Cardiac fibroblast (primary cell): ENCODE measurements at places on chromosomes 7 and 10.

- DNase-seq, result no peak
These were observed 124.7 kb downstream of the WDR37 start for GRCh38 chr10:1180836-1181235.

DNA sequence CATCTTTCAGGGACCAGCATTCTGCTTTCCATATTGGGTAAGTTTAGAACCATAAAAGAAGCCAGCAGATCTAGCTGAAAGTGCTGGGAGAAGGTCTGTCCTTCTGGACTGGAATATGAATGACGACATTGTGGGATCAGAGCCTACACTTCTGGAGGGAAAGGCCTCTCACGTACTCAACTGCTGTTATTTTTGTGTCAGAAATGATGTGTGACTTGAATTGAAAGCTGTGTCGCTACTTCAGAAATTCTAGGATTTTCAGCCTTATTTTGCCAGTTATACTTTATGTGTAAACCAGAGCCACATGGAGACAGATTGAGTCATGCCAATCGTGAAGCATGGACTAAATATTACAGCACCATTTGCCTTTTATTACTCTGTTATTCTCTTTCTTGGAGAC, 231.0 kb downstream of the KIAA1217 start:
- no peak for DNase-seq

DNA sequence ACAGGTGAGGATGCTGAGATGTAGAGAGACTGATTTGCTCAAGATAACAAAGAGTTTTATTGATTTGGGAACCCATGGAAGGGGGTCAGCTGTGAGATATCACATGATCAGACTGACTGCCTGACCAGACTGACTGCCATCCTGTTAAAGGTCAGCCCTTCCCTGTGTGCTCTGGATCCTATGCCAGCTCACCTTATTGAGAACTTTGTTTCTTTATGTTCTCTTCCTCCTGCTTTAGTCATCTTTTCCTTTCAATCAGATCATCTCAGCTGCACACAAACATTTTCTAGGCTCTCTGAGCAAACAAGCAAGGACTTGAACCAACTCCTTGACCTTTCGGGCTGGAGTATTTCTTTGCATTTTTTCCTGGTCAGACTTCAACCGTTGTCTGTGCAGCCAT, 50.0 kb upstream of the MTPN start:
- DNase-seq, result no peak

DNA sequence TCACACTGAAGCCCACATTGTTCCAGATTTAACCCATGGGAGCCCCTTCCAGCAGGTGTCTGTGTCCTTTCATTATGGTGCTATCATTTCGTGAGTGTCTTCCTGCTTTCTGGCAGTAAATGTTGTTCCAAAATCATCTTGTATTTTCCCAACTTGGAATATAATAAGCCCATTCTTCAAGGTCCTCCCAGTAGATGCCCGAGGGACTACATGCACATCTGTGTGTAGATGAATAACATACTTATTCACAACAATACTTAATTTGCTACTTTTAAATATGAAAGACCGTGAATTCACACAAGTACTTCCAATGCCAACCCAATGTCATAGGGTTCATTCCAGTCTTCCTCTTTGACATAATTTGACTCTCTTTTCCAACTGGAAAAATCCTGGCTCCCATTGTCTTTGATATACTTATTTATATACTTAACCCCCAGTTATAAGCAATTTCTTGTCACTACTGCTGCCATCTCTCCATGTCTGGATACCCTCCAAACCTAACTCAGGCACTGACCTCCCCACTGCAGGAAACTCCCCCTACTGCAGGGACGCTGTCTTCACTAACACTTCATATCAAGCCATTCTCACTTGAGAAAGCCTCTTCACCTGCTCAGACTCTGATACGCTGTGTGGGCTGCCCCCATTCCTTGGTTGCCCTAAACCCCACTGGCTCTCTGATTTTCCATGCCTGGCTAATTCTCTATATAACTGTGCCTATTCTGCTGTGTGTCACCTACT, 1119.2 kb downstream of the CNTNAP2 start:
- no peak for DNase-seq

GRCh38 chr10:6348096-6348874, 145.6 kb downstream of the PFKFB3 start:
- DNase-seq, result no peak

GRCh38 chr10:106078895-106079576, 1085.5 kb downstream of the SORCS1 start:
- DNase-seq, result peak; percentile 61

- DNase-seq, result no peak
These were observed 412.9 kb upstream of the NFE2L3 start for GRCh38 chr7:25739143-25739542.

DNA sequence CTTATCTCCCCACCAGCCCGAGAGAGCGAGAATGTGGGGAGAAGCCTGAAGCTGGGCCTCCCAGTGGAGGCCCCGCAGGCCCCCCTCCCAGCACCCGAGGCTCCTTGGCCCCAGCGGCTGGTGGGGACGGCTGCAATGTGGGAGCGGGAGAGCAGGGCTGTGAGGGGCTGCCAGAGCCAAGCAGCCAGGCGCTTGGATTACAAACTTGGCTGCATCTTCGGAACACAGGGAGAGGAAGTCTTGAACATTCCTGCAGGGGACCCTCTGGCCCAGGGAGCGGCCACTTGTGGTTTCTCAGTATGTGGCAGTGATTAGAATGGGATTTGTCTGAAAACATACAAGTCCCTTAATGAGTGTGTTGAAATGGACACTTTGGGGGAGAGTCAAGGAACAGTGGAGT, 23.2 kb downstream of the ELN start:
- no peak for DNase-seq

DNA sequence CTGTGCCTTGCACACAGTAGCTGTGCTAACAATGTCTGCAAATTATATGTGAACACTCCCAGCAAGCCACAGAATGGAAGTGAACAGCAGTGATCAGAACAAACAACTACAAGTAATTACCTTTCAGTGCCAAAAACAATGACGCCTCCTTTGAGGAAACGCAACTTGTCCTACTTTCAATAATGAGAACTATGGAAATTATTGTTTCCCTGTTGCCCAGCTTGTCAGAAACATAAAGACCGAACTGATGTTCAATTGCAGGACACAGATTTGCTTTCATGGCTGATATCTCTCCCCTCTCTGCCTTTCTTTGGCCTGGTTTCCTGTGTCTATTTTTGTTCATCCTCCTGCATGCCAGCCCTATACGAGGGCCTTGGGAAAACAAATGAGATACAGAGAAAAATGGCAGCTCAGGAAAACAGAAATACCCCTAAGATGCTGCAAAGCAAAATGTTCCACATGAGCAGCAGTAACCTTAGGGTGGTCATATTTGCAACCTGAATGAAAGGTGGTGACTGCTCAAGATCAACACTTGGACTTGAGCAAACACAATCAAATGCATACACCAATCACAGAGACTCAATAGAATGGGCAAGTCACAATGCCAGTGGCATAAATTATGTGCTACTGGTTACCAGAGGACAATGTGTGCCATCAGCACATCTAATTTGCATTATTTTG, 26.8 kb downstream of the COBL start:
- no peak for DNase-seq

DNA sequence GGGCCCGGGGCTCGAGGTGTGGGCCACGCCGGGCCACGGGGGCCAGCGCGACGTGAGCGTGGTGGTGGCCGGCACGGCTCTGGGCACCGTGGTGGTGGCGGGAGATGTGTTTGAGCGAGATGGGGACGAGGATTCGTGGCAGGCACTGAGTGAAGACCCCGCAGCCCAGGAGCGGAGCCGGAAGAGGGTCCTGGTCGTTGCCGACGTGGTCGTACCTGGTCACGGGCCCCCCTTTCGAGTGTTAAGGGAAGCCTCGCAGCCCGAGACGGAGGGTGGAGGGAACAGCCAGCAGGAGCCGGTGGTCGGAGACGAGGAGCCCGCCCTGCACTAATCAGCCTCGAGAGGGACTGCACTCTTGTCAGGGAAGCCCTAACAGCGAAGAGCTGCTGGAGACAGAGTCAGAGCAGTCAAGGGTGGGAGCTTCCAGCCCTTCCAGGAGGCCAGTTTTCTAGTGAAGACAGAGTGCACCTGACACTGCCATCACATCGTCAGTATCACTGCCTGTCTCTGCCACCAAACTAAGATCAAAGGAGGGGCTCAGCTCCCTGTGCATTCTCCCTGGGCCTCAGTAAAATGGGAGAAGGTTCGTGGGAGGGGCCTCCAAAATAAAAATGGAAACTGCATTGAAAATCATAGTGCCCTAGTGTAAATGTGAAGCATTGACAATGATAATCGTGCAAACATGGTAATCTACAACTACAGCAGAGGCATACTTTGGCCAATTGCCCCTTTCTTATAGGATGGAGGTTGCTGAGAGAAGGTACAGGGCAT, 1.3 kb downstream of the MBLAC1 start:
- DNase-seq, result peak; percentile 15

- no peak for DNase-seq
These were observed 205.2 kb downstream of the STK31 start for GRCh38 chr7:23915236-23915635.

DNA sequence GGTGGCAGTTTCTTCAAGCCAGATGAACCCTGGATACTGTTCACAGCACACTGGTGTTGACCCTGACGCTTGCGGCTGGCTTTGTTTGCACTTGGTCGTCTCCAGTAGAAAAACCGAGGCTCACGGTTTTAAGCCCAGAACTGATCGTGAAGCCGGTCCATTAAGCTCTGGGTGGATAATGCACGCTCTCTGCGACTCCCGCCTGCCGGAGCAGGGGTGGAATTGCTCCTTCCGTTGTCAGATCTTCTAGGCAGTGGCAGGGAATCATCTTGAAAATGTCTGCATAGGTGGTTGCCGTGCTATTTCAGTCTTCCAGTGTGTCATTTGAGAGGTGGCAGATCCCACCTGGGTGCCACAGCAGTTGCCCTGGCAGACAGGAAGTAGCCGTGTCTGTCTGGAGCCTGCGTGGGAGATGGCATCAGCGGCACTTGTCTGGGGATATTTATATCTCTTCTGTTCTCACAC, 35.9 kb upstream of the AP5Z1 start:
- DNase-seq, result peak; percentile 81

DNA sequence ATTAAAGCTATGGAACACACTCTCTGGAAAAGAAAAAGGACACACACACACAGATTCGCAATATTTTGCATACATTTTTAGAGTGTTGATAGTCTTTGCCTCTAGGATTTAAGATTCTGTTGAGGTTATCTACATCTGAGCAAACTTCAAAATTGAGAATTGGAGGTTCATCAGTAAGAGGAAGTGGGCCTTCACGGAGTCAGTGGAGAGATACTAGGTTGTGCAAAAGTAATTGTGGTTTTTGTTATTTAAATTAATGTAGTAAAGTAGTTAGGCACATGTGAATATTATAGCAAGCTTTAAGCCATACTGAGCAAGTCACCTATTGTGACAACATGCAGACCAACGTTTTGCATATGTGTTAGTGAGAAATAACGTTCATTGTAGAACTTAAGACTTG, 19.8 kb upstream of the NXPH1 start:
- no peak for DNase-seq

GRCh38 chr10:91805110-91805838, 7.0 kb downstream of the TNKS2 start:
- no peak for DNase-seq

GRCh38 chr10:79402625-79402946, 42.8 kb downstream of the ZCCHC24 start:
- DNase-seq, result no peak

DNA sequence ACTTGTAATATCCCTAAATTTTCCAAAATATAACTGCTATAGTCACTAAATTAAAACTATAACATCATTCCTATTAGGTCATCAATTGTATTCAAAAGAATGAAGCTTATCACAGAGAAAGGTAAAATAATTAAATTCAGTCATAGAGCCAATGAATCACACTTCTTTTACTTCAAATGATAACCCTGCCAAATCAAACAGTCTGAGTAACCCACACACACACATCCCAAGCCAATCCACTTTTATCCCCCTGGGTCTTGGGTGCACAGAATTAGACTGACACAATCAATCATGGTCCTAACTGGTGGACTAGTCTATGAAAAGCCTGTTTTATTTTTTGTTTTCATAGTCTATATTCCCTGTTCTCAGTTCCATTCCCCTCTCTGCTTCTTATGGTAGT, 25.6 kb downstream of the CTNNA3 start:
- peak; percentile 36 for DNase-seq

- no peak for DNase-seq
These were observed 121.3 kb downstream of the PPP1R9A start for GRCh38 chr7:95028683-95029082.

- peak; percentile 15 for DNase-seq
These were observed 141.5 kb upstream of the DKK1 start for GRCh38 chr10:52172581-52172980.

DNA sequence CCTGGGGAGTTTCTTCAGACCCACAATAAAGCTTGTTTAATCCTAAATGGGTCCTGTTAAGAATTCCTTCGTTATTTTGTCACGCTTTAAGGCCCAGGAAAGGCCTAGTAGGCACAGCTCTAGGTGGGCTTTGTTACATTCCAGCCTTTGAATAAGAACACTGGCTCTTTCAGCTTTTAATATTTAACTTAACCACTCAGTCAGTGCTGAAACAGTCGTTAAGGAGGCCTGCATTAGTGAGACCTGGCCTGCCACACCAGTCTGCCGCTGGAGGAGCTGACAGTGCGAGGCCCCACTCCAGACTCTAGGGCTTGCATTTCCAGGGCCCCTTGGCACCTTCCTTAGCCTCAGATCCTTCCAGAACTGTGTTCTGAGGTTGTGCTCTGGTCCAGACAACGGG, 351.4 kb downstream of the GLRX3 start:
- no peak for DNase-seq

DNA sequence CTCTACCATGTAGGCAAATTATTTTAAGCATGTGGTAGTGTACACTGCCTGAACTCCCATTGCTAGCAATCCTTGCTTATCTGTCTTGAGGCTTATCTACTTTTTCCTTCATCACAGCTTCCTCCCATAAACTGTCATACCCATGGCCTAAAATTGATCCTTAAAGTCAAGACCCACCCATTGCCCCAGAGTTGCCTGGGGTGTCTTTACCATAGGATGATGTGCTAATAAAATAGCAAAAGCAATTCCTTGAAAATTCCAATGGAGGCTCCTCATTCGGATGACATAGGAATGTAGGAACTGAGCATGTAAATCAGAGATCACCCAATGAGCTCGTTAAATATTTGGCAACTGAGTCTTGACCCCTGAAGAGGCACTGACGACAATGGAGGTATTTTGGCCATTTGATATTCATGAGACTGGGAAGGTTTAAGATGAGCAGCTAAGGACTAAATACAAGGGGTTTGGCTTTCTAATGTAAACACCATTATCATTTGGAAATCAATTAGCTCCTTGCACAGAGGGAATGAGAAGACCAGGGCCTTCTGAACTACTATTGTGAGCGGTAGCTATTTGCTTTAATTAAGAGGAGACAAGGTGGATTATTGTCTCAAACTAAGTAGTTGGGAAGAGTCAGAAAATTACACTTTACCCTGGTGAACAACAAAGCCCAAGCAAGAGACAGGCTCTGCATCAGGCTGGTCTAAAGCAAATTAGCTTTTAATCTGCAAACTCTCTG, 234.9 kb downstream of the GATA3 start:
- no peak for DNase-seq

- no peak for DNase-seq
These were observed 28.2 kb upstream of the ANK3 start for GRCh38 chr10:60417901-60418300.
